A549 treated with CORT108297 at 1 μM for 4 hours (cell line): ENCODE measurements at places on chromosomes 13 and 19. TPM values are rescaled to one million over a fixed set of nuclear protein-coding genes. Genes with fewer than 3 reads are reported as not detected.

Gene C19orf67
- not detected in 5 replicates for total RNA-seq

Gene CEACAM3
- total RNA-seq = not detected in 5 replicates

Gene CALR3
- not detected in 5 replicates for total RNA-seq

Gene RAB11B
- total RNA-seq = 90.2 to 101 TPM (median 94.2 TPM) in 5 replicates

Gene ZNF491
- not detected in 5 replicates for total RNA-seq

Gene HDGFL2
- total RNA-seq = 22.8 to 30.9 TPM (median 28.5 TPM) in 5 replicates

Gene ADM5
- total RNA-seq = 3.4 to 6.5 TPM (median 6.0 TPM) in 5 replicates

Gene ZNF112
- total RNA-seq = 1.5 to 3.2 TPM (median 2.2 TPM) in 5 replicates

Gene CCDC70
- not detected in 5 replicates for total RNA-seq

Gene LRRC63
- total RNA-seq = 0.05 to 0.13 TPM in 2 of 5 replicates, not detected in the others

Gene EXOC3L2
- 0.58 to 1.8 TPM (median 1.3 TPM) in 5 replicates for total RNA-seq

Gene ERICH6B
- not detected in 5 replicates for total RNA-seq

Gene DNAJC15
- total RNA-seq = 0.01 to 0.06 TPM (median 0.02 TPM) in 5 replicates

Gene NCR1
- total RNA-seq = not detected in 5 replicates

Gene ZNF331
- 10.9 to 13.2 TPM (median 13.0 TPM) in 5 replicates for total RNA-seq

Gene SIGLEC12
- not detected in 5 replicates for total RNA-seq

Gene NALCN
- total RNA-seq = 3.1 to 5.2 TPM (median 4.8 TPM) in 5 replicates

Gene KCNJ14
- total RNA-seq = 1.0 to 2.1 TPM (median 1.2 TPM) in 5 replicates

Gene DHDH
- 1.3 to 1.7 TPM (median 1.5 TPM) in 5 replicates for total RNA-seq

Gene RNF17
- total RNA-seq = not detected in 5 replicates

Gene URAD
- total RNA-seq = not detected in 5 replicates

Gene IGLON5
- total RNA-seq = 0.02 to 0.05 TPM (median 0.03 TPM) in 4 of 5 replicates, not detected in the other

Gene UHRF1
- total RNA-seq = 42.9 to 49.8 TPM (median 46.6 TPM) in 5 replicates

Gene NOVA2
- 0.12 to 0.19 TPM (median 0.13 TPM) in 5 replicates for total RNA-seq

Gene AP3D1
- 68.0 to 83.8 TPM (median 81.2 TPM) in 5 replicates for total RNA-seq

Gene SBK3
- 1.7 to 2.0 TPM (median 1.9 TPM) in 5 replicates for total RNA-seq

Gene FCHO1
- total RNA-seq = 19.2 to 21.5 TPM (median 20.2 TPM) in 5 replicates

Gene SPINT2
- total RNA-seq = 278 to 405 TPM (median 364 TPM) in 5 replicates

Gene LAMP1
- total RNA-seq = 72.2 to 95.3 TPM (median 89.7 TPM) in 5 replicates

Gene PSG11
- not detected in 5 replicates for total RNA-seq

Gene PSMC4
- total RNA-seq = 263 to 309 TPM (median 279 TPM) in 5 replicates

Gene ATP12A
- 0.02 TPM in 1 of 5 replicates, not detected in the others for total RNA-seq

Gene ZNF534
- total RNA-seq = not detected in 5 replicates

Gene NDUFA11
- 194 to 311 TPM (median 301 TPM) in 5 replicates for total RNA-seq

Gene MBD3L2
- total RNA-seq = not detected in 5 replicates

Gene PET100
- total RNA-seq = 51.2 to 68.8 TPM (median 52.9 TPM) in 5 replicates

Gene ZNF571
- total RNA-seq = 0.75 to 2.5 TPM (median 1.3 TPM) in 5 replicates

Gene ONECUT3
- not detected in 5 replicates for total RNA-seq

Gene IL17D
- 0.88 to 1.6 TPM (median 1.0 TPM) in 5 replicates for total RNA-seq

Gene STOML3
- not detected in 5 replicates for total RNA-seq

Gene KHSRP
- total RNA-seq = 192 to 210 TPM (median 205 TPM) in 5 replicates

Gene FBN3
- 0.01 TPM in 3 of 5 replicates, not detected in the others for total RNA-seq

Gene CGB2
- 0.33 to 0.71 TPM (median 0.35 TPM) in 4 of 5 replicates, not detected in the other for total RNA-seq

Gene KLF1
- 0.05 to 0.09 TPM (median 0.06 TPM) in 3 of 5 replicates, not detected in the others for total RNA-seq

Gene SPTBN4
- total RNA-seq = 0.67 to 1.1 TPM (median 0.69 TPM) in 5 replicates

Gene ARL11
- total RNA-seq = not detected in 5 replicates
